ENCODE measurements at places on chromosomes 5 and 9. TPM values are rescaled to one million over a fixed set of nuclear protein-coding genes. Genes with fewer than 3 reads are reported as not detected.

Gene PPP2R2B
- 9.5 TPM for polyA plus RNA-seq

Gene SLC4A9
- not detected for polyA plus RNA-seq

Gene PDLIM4
- polyA plus RNA-seq, result not detected

DNA sequence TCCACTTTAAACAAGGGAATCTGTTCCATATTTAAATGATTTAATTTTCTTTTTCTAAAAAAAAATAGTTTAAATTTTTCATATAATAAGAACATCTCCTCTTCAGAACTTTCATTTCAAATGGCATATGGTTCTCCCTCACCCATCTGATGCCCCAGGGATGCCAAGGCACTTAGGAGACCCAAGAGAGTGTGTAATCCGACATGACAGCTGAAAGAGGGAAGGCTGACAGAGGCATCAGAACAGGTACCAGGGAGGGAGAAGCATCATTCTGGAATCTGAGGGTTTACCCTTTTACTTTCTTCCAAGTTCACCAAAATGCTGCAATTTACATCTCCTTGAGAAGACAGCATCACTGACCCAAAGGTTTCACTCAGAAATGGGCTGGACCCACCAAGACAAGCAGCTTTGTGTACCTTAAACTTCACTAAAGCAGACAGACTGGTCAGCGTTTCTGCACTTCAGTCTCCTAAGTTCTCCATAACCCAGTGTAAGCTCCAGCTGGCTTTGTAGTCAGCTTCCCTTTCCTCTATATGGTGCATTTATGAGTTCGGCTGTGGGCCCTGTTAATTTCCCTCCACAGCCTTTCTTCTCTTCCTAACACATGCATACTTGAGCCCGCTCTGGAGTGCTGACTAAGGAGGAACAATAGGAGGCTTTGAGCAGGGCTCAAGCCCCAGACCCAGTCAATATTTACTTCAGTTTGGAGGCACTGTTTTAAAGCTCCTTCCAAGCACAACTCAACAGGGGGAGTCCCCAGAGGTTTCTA, 17.7 kb downstream of the EFNA5 start:
- DNase-seq, result no peak

GRCh38 chr5:179953987-179954386, 46.3 kb upstream of the TBC1D9B start:
- DNase-seq, result no peak

Gene MAP1B
- polyA plus RNA-seq, result 0.13 TPM

DNA sequence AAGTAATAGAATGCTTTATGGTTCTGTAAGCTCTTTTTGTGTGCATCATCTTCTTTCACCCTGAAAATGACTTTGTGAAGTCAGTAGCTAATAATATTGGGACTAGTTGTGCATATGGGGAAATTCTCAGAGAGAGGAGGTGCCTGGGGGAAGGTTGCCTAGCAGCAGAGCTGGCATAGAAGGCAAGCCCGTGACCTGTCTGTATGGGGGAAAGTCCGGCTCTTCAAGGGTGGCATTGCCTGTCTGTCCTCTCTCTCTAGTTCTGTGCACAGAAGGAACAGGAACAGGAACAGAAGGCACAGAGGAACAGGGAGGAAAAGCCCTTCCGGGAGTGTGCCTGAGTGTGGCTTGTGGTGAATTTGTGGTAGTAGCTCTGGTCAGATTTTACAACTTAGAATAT, 33.1 kb downstream of the SH3GL2 start:
- no peak for DNase-seq

DNA sequence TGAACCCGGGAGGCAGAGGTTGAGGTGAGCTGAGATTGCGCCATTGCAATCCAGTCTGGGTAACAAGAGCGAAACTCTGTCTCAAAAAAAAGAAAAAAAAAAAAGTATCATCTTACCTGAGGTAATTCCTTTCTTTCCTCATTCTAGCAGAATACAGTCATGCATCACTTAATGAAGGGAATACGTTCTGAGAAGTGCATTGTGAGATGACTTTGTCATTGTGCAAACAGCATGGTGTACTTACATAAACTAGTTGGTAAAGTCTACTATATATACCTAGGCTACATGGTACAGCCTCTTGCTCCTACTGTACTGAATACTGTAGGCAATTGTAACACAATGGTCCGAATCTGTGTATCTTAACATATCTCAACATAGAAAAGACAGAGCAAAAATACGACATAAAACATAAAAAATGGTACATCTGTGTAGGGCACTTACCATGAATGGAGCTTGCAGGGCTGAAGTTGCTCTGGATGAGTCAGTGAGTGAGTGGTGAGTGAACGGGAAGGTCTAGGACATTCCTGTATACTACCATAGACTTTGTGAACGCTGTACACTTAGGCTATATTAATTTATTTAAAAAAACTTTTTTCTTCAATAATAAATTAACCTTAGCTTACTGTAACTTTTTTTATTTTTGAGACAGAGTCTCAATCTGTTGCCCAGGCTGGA, 100.4 kb downstream of the GLDC start:
- DNase-seq, result no peak

- no peak for DNase-seq
Observed at GRCh38 chr5:90022711-90023053, 386.9 kb downstream of the CETN3 start.

Gene CDC25C
- not detected for polyA plus RNA-seq

Gene GPR21
- not detected for polyA plus RNA-seq

DNA sequence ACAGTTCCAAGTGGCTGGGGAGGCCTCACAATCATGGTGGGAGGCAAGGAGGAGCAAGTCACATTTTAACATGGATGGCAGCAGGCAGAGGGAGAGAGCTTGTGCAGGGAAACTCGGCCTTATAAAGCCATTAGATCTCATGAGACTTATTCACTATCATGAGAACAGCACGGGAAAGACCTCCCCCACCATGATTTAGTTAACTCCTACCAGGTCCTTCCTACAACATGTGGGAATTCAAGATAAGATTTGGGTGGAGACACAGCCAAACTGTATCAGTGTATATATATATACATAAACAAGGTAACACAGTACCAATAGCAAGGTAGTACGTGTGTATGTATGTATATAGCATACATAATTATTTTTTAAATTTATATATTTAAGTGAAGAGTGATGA, 50.9 kb downstream of the NFX1 start:
- DNase-seq, result no peak

GRCh38 chr5:139671096-139671841, 23.1 kb downstream of the CXXC5 start:
- no peak for DNase-seq

Gene SCGB3A2
- not detected for polyA plus RNA-seq

DNA sequence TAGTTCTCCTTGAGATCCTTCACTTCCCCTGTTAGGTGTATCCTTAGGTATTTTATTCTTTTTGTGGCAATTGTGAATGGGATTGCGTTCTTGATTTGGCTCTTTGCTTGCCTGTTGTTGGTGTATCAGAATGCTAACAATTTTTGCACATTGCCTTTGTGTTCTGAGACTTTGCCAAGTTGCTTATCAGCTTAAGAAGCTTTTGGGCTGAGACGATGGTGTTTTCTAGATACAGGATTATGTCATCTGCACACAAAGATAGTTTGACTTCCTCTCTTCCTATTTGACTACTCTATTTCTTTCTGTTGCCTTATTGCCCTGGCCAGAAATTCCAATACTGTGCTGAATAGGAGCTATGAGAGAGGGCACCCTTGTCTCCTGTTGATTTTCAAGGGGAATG, 609.4 kb upstream of the COX7C start:
- no peak for DNase-seq

DNA sequence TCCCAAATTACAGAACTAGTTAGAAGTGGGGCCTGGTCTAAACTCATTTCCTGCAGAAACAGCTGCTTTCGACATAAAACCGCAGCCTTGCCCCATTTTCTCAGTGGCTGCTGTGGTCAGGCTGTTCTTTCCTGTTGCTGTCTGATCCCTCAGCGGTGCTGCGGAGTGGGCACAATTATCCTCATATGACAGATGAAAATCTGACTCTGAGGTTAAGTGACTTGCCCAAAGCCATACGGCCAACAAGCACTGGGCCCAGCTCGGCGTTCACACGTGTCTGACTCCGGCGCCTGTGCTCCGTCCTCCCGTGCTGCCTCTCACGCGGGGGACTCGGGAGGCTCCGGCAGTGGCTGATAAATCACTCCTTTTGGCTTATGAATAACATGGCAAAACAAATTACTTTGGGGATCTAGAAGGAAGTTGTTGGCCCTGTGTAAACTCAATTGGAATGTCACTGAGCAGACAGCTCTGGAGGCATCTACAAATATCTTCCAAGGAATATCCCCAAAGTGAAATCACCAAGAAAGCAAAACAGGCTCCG, 142.6 kb upstream of the LMX1B start:
- peak; percentile 86 for DNase-seq

Gene PELO
- polyA plus RNA-seq, result 8.3 TPM

- no peak for DNase-seq
Observed at GRCh38 chr9:129703667-129704355, 38.4 kb downstream of the PRRX2 start.

- no peak for DNase-seq
Observed at GRCh38 chr5:107864793-107865192, 194.1 kb upstream of the EFNA5 start.

Gene ANKDD1B
- not detected for polyA plus RNA-seq

DNA sequence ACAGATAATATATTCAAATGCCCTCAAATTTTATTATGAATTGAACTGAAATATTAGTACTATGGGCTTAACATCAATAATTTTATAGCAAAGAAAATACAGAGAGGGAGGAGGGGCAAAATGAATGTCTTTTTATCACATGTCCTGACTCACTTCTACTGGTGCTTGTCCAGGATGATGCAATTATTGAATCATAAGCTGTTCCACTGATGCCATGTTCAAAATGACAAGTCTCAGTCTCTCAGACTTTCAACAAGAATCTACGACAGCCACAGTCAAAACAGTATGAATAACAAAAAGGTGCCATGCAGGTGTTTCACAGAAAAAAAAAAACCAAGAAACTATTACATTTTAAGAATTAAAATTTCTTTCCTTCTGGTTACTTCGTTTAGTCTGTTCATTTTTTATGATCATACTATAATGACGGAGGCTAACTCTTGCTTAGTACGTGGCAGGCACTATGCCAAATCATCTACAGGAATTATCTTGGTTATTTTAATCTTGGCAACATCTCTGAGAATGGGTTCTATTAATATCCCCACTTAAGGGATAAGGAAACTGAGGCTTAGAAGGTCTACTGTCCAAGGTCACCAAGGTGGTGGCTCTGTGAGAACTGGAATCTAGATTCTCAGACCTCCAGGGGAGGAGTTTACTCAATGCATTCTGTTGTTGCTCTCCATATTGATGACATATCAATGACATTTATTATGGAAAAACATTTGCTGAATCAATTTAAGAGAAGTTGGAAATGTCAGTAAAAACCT, 61.5 kb downstream of the NR3C1 start:
- no peak for DNase-seq

GRCh38 chr5:126681970-126682369, 81.2 kb downstream of the PHAX start:
- no peak for DNase-seq

Gene GRHPR
- polyA plus RNA-seq, result 106 TPM

DNA sequence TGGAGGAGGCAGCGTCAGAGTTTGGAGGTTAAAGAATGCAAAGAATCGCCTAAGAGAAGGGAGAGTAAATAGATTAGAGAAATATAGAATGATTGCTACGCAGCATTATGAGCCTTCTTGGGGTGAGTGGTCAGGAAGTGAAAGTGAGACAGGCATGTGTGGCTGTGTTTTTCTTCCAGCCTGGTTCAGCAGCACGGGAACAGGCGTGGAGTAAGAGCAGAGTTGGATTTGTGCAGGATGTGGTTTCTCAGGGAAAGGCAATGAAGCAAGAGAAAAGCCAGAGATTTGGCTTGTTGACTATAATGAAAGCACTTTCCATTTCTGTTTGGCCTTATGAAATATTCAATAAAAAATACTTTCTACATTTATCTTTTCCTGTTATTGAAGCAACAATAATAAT, 34.3 kb upstream of the FRMD3 start:
- DNase-seq, result no peak

Gene MEIKIN
- polyA plus RNA-seq, result not detected

Gene DNM1
- not detected for polyA plus RNA-seq

GRCh38 chr5:169778622-169779596, 141.8 kb downstream of the DOCK2 start:
- DNase-seq, result no peak

Gene NUTM2G
- polyA plus RNA-seq, result 0.08 TPM

- no peak for DNase-seq
Observed at GRCh38 chr5:130017173-130017572, 112.9 kb downstream of the CHSY3 start.

- DNase-seq, result no peak
Observed at GRCh38 chr5:162769019-162769418, 668.4 kb upstream of the CCNG1 start.

GRCh38 chr9:128065907-128066712, 1.0 kb downstream of the NAIF1 start:
- no peak for DNase-seq

- DNase-seq, result no peak
Observed at GRCh38 chr9:76684213-76684612, 80.0 kb upstream of the PCA3 start.

Gene HSPB3
- polyA plus RNA-seq, result not detected

DNA sequence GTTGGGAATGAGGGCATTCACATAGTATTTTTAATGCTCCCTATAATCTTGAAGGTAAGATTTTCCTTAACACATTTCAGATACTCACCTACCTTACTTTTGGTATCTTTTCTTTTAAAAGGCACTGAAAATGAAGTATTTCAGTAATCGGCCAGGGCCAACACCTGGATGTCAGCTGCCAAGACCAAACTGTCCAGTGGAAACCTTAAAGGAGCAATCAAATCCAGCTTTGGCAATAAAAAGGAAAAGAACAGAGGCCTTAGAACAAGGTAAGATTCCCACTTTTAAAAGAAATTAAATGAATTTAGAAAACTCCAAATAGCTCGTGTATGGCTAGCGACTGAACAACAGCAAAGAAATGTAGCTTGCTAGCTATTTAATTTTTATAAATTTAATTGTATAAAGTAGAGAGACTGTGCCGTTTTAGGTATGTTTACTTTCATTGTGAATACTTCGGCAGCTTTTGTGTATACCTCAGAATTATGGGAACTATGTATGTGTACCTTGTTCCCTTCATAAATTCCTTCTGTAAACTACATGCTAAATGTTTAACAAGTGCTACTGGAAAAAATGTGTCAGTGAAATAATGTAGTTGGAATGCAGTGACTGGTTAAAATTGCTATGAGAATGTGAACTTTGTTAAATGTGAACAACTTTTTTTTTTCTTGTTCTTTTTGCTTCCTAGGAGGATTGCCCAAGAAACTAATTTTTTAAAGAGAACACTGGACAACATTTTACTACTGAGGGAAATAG, 41.9 kb downstream of the CDK7 start:
- no peak for DNase-seq

- no peak for DNase-seq
Observed at GRCh38 chr9:107020040-107020530, 157.1 kb downstream of the ZNF462 start.

Gene GABRG2
- polyA plus RNA-seq, result not detected

All from CD4-positive, alpha-beta memory T cell (primary cell).